ENCODE measurements at places on chromosomes 7 and 10. TPM values are rescaled to one million over a fixed set of nuclear protein-coding genes. Genes with fewer than 3 reads are reported as not detected.

Gene ARHGAP22
- polyA plus RNA-seq = 0.97 TPM

Gene PLEKHA8
- 16.5 TPM for polyA plus RNA-seq

- DNase-seq = no peak
Measured at GRCh38 chr10:91117505-91117904, 103.0 kb upstream of the PCGF5 start.

DNA sequence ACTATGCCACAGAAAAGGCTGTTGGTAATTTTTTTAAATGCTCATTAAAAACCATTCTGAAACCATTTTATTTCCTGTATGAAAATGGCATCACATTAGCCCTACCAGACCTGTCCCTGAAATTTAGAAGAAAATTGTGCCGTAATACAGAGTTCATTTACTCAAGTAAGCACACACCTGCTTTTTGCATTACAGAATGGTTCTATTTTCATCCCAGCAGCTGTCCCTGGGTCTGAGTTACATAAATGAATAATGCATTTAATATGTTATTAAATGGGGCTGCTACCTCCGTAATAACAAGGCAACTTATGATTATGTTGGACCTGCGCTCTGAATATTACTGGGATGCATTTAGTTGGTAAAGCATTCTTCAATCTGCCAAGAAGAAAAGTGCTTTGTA is 508.9 kb downstream of the SORCS1 start:
- DNase-seq = no peak

GRCh38 chr7:31934551-31934950 is 135.7 kb downstream of the PDE1C start:
- DNase-seq = no peak

DNA sequence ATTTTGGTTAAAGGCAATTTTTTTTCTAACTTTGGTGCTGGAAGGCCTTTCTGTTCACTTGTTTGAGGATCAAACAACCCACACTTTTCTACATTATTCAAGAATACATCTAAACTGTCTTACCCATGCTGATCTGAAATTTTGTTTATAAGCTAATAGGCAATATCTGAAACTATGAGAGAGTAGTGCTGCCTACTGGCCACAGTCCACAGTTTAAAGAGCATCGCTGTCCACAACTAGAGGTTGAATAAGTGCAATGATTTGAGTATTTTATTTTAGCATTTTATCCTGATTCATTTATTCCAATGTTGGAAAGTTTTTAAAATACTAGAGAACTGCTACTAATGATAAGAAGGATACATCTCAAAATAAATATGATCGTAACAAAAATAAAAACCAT is 306.9 kb downstream of the ELMO1 start:
- DNase-seq = no peak

DNA sequence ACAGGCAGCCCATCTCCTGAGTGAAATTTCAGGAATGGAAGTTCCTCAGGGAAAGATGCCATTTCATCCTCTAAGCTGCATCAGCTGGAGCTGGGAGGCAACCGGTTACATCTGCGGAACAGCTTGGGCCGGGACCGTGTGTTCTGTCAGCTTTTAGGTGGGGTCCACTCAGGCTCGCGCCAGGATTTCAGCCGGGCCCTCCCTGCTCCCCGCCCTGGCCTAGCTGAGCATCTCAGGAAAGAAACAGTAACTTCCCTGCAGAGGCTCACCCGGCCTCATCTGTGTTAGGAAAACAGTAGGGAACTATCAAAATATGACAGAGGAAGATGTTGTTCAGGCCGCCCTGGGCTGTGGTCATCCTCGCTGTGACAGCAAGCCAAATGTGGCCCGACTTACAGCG is 110.4 kb downstream of the TRIL start:
- no peak for DNase-seq

DNA sequence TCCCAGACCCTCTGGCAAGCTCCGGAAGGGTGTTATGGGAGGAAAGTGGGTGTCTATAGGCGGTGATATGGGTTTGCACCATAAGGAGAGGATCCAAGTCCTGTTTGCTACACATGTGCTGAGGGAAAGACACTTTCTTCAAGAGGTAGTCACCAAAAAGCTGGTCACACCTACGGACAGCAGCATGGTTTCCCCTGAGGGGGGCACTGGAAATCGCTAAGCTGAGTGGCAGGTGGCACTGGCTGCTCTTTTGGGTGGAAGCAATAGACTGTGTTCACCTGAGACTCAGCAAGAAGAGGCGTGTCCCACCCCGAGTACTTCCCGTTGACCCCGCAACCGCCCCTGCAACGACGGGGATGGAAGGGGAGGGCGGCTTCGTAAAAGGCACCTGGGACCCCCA is 1.8 kb upstream of the FOXI2 start:
- no peak for DNase-seq

- DNase-seq = no peak
Measured at GRCh38 chr7:107874605-107875446, 16.2 kb upstream of the DLD start.

- DNase-seq = no peak
Measured at GRCh38 chr10:130659528-130659927, 523.3 kb downstream of the GLRX3 start.
